ENCODE measurements at places on chromosomes 1 and 21.

- peak; percentile 95 for DNase-seq
Observed at GRCh38 chr1:169106095-169106920, at the start of gene ATP1B1. ATP1B1 (plus strand) TSS chr1:169106690; CDS start chr1:169106830, 140 bp downstream.

DNA sequence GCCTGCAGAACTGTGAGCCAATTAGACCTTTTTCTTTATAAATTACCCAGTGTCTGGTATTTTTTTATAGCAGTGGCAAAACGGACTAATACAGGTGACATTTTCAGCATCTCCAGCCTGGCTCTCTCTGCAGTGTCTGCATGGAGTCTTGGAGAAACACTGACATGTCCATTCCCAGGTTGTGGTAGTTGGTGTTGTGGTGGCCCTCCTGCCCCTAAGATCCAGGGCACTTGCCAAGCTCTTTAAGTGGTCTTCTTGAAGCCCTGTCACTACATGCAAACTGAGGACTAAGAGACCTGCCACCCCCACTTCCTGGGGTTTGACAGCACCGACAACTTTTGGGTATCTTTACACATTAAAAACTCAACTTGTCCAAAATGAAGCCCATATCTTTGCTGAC is 419.4 kb downstream of the NPHP4 start:
- DNase-seq, result no peak

GRCh38 chr1:201780952-201781351 is 48.0 kb upstream of the IPO9 start:
- DNase-seq, result no peak

GRCh38 chr1:26353210-26353859 is 595 bp downstream of the CRYBG2 start:
- no peak for DNase-seq

DNA sequence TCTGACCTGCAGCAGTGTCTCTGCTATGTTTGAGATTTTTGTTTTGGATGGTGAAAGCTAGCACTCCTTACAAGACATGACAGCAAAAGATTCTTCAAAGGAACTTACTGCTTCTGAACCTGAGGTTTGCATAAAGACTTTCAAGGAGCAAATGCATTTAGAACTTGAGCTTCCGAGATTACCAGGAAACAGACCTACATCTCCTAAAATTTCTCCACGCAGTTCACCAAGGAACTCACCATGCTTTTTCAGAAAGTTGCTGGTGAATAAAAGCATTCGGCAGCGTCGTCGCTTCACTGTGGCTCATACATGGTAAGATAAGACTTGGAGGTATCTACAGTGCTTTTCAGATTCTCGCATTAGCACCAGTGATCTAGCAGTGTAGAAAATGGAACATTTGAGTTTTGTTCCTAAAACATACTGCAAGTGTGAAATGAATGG is 200.2 kb downstream of the PDE4B start:
- DNase-seq, result no peak

DNA sequence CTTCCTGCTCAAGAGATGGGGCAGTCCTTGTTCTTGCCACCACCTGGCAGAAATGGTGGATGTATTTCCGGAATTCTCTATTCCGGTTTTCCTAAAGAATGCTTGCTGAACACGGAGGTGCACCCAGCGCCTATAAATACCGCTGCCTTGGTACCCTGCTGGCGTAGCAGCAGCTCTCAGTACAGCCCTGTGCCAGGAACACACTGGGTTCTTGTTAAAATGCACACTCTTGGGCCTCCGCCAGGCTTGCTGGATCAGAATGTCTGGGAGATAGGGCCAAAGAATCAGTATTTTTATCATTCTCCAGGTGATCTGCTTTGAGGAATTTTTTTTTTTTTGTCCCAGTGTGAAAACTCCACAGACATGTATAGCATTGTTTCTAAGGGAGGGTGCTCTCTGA is 54.2 kb downstream of the IGSF5 start:
- DNase-seq, result no peak

GRCh38 chr21:42652527-42653230 is 742 bp upstream of the PDE9A start:
- DNase-seq, result peak; percentile 83

GRCh38 chr1:9699361-9699760 is 47.8 kb downstream of the PIK3CD start:
- DNase-seq, result no peak

DNA sequence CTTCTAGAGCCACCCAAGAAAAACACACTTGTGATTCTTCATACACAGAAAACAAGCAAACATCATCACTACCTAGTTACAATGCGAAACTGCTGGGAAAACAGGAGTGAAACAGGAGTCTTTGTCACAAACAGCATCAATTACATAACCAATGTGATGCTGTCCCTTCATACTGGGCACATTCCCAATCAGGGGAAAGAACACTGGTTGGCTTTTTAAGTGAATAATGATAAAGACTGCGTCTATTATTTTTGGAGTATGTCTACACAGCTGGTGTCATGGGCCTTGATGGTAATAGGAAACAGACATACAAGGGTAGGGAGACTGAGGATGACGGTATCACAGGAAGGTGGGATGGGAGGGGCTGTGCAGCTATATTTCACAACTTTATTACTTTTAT is 43.3 kb downstream of the SIPA1L2 start:
- no peak for DNase-seq

DNA sequence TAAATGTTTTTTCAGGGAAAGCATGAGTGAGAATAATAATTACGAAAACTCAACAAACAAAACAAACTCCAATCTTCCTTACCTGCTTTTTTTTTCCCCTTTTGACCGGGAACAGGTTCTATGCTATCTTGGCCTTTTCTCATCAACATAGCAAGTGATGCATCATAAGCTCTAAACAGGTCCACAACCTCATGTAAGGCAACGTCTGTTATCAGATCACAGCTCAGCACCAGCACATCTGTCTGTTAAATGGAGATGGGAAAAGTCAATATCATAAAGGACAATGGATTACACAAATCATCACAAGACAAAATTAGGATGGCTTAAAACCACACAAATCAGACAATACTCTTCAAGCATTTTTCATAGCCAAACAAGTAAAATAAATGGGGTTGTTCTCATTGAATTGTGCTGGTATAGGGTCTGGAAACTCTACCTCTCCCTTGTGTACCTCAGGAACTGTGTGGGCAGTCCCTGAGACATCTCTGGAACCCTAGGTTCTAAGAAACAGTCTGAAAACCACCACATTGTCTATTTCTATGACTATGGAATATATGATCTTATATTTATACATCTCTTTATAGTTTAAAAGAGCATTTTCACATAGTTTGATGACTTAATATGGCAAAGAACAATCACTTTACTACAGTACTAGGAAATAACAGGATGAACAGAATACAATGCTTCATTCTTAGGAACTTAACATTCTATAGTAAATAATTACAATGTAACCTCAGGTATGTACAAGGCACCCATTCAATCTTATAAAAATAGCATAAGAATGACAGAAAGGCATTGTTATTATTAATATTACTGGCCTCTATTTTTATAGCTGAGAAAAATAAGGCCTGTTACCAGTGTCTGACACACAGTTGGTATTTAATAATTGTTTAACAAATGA is 44.7 kb downstream of the EIF2B3 start:
- DNase-seq, result no peak

- no peak for DNase-seq
Observed at GRCh38 chr1:201772178-201772577, 56.8 kb upstream of the IPO9 start.

DNA sequence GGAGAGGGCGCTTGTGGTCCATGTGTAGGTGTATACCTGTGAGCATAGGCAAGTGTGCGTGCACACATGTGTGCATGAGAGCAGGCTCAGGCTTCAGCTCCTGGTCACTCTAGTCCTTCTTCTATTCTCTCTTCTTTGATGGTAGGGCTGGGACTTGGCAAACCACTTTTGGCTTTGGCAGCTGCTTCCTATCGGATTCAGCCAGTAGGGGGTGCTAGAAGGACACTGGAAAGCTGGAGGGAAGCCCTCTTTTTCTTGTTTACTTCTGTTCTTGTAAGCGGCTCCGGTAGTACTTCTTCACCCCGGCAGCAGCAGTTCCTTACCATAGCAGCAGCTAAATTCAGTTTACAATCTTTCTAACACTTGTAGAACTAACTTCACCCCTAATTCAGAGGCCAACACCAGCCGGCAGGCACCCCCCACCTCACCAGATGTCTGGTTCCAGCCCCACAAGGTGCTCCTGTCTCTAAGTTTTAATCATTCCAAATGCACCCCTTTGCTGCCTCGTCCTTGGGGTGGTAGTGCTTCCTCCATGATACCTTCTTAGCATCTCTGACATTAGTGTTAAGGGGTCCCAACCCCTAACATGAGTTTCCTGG is 25.1 kb downstream of the NENF start:
- DNase-seq, result no peak

DNA sequence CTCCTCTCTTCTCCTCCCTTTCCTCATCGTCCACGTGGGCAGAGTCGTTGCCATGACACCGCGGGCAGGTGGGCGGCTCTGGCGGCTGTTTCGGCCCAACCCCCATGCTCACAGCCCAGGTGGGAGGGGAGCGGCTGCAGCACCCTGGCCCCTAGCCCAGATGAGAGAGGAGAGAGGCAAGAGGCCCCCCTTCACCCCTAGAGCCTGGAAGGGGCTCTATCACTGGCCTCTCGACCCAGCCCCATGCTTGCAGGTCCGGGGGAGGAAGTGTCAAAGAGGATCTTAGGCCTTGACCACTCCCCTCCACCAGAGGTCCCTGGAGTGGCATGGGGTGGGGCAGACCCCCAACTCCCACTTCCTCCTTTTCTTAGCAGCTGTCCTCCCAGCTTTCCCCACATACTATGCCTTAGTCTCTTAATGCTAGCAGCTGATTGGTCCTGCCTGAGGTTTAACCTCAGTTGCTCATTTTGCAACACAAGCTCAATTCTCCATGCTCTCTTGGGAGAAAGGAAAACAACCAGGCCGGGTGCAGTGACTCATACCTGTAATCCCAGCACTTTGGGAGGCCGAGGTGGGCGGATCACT is 10.4 kb downstream of the DLGAP3 start:
- DNase-seq, result no peak

DNA sequence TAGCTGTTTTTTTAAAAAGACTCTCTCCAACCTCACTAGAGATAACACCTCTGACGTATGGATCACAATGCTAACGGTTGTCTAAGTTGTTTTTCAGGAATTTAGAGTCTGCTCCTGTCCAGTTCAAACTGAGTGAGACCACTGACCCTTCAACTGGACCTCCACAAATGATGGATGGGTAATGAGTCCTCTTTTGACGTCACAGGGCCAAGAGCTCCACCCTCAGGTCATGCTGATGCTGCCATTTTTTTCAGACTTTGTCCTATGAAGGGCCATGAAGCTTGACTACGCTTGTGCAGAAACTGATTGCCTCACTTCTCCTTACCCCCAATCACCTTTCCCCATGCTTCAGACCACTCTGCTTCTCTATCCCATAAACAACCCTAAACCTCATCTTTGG is 16.6 kb downstream of the GRIK3 start:
- DNase-seq, result no peak

DNA sequence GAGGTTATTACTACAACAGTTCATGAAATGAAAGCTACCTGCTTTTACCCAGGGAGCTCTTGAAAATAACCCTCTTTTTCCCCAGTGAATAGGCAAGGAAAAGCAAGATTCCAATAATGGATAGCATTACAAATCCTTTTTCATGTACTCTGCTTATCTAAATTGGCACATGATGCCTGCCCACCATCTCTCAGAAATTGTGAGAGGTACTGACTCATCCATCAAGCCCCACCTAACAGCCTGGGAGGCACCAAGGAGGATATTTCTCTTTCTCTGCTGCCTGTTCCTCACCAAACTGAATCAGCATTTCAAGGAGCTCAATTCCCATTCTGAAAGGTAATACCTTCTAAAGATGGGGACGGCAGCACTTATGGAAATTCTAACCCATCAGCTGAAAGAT is 34.4 kb downstream of the PALMD start:
- DNase-seq, result no peak

GRCh38 chr1:209549443-209550205 is 33.9 kb upstream of the CAMK1G start:
- no peak for DNase-seq

DNA sequence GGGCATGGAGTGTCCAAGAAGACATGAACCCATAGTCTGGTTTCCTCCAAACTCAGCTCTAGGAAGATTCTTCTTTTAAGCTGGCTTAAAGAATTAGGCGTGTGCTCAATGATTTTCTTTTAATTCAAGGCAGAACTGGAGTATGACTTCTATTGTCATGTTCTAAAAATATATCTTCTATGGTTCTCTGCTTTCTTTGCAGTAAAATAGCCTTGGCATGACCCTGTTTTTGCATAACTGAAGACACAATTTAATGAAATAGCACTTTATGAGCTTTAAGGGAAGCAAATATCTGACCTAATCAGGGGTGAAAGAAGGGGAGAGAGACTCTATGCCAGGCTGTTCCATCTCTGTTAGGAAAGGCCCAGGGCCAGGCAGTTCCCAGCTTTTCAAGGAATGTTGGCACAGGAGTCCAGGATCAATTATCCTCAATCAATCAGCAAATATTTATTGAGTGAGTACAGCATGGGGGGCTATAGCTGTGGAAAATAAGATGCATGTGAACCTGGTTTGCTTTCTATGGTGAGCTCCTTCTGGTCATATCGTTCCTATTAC is 7.2 kb upstream of the CSF1 start:
- DNase-seq, result no peak

GRCh38 chr1:20950679-20951078 is 163.6 kb upstream of the HP1BP3 start:
- no peak for DNase-seq

DNA sequence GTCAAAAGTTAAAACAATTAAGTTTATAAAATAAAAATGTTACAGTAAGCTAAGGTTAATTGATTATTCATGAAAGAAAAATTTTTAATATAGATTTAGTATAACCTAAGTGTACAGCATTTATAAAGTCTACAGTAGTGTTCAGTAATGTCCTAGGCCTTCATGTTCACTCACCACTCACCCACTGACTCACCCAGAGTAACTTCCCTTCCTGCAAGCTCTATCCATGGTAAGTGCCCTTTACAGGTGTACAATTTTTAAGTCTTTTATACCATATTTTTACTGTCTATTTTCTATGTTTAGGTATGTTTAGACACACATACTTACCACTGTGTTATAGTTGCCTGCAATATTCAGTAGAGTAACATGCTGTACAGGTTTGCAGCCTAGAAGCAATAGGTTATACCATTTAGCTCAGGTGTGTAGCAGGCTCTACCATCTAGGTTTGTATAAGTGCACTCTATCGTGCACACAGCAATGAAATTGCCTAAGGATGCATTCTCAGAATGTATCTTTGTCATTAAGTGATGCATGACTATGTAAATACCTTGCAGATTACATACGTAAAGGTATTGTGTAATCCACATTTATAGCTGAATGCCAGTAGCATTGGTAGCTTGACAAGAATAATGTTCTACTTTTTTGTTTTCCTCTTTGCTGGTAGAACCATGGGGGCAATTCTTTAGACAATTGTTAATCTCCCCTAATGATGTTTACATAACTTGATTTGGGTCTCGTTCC is 35.7 kb upstream of the GPR88 start:
- DNase-seq, result no peak

DNA sequence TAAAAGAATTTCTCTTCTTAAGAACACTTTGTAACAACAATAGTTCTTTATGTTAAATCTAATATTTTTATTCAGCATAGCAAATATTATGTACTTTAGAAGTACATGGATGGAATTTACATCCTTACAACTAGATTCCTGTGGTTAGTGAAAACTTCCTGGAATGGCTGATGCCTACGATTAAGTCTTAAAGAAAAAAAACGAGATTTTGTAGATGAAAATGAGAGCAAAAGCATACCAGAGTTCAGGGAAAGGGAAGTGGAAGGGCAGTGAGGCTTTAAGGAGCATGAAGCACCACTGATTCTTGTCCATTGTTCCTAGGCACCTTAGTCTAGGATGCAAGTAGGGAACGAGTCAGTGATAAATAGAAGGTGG is 26.7 kb downstream of the CFH start:
- DNase-seq, result no peak

Data from left lobe of liver (tissue), 2 donors.